ENCODE measurements at places on chromosomes 2 and 18. TPM values are rescaled to one million over a fixed set of nuclear protein-coding genes. Genes with fewer than 3 reads are reported as not detected.

The ST8SIA5 gene
- total RNA-seq = not detected

The ST6GAL2 gene
- not detected for total RNA-seq

The C1QL2 gene
- total RNA-seq = not detected

The IL1B gene
- total RNA-seq = 2.5 TPM

The MALL gene
- total RNA-seq = 20.9 TPM

The COL6A3 gene
- total RNA-seq = 0.17 TPM

The SERPINB13 gene
- not detected for total RNA-seq

The FBXO48 gene
- total RNA-seq = 0.75 TPM

The LOXHD1 gene
- total RNA-seq = not detected

The PLCD4 gene
- 2.8 TPM for total RNA-seq

The QPCT gene
- total RNA-seq = 311 TPM

The ADAM23 gene
- 24.6 TPM for total RNA-seq

The DLGAP1 gene
- total RNA-seq = 1.8 TPM

The ATP8B1 gene
- 0.25 TPM for total RNA-seq

The RMDN2 gene
- 3.3 TPM for total RNA-seq

The RPL31 gene
- 2,918 TPM for total RNA-seq

The LYPD1 gene
- 32.4 TPM for total RNA-seq

The SKA1 gene
- 58.7 TPM for total RNA-seq

The RNF181 gene
- total RNA-seq = 132 TPM

The ITGB6 gene
- not detected for total RNA-seq

The MYCN gene
- 0.12 TPM for total RNA-seq

The NCL gene
- 339 TPM for total RNA-seq

The CHST9 gene
- total RNA-seq = not detected

The SLC9A4 gene
- not detected for total RNA-seq

The ACTG2 gene
- not detected for total RNA-seq

The TUBA3D gene
- not detected for total RNA-seq

The MC5R gene
- total RNA-seq = not detected

The GRP gene
- not detected for total RNA-seq

The ANKRD30B gene
- total RNA-seq = not detected

The SP5 gene
- total RNA-seq = not detected

The SLC23A3 gene
- 1.7 TPM for total RNA-seq

The CIDEA gene
- total RNA-seq = not detected

The BCL2L11 gene
- 3.8 TPM for total RNA-seq

The VWA3B gene
- total RNA-seq = not detected

The GKN2 gene
- 1.6 TPM for total RNA-seq

The RNF152 gene
- total RNA-seq = 1.5 TPM

The CHN1 gene
- 28.7 TPM for total RNA-seq

The TMEM198 gene
- 0.59 TPM for total RNA-seq

The C18orf32 gene
- 64.0 TPM for total RNA-seq

The ICOS gene
- not detected for total RNA-seq

The CCDC68 gene
- total RNA-seq = 64.8 TPM

The AGXT gene
- total RNA-seq = not detected

The CERKL gene
- not detected for total RNA-seq

The UGT1A3 gene
- not detected for total RNA-seq

The RBKS gene
- 3.8 TPM for total RNA-seq

The SPP2 gene
- not detected for total RNA-seq

The PCARE gene
- total RNA-seq = not detected

The FEV gene
- total RNA-seq = not detected
